ENCODE measurements at places on chromosomes 4 and X.

DNA sequence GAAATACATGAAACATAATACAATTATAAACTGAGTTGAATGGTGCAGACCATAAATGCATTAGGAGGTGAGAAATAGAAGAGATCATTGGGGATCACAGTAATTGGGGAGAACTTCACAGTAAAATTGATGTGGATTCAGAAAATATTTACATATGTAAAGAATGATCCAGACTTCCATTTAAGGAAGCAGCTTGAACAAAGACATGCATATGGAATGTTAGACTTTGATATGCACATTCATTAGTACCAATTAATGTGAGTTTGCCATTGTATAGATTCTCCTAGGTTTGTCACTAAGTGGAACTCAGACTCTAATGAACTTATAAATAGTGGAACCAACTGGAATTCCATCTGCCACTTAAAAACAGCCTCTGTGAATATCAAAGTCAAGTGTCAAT, 235.6 kb downstream of the PARM1 start:
- DNase-seq, result no peak

- DNase-seq, result peak; percentile 27
Measured at GRCh38 chr4:147799986-147800555, 68.2 kb downstream of the ARHGAP10 start.

GRCh38 chr4:153676984-153677383, 7.1 kb upstream of the TLR2 start:
- DNase-seq, result no peak

GRCh38 chrX:15465347-15465746, 27.8 kb downstream of the PIR start:
- no peak for DNase-seq

- DNase-seq, result no peak
Measured at GRCh38 chr4:124427095-124427767, 285.3 kb downstream of the ANKRD50 start.

DNA sequence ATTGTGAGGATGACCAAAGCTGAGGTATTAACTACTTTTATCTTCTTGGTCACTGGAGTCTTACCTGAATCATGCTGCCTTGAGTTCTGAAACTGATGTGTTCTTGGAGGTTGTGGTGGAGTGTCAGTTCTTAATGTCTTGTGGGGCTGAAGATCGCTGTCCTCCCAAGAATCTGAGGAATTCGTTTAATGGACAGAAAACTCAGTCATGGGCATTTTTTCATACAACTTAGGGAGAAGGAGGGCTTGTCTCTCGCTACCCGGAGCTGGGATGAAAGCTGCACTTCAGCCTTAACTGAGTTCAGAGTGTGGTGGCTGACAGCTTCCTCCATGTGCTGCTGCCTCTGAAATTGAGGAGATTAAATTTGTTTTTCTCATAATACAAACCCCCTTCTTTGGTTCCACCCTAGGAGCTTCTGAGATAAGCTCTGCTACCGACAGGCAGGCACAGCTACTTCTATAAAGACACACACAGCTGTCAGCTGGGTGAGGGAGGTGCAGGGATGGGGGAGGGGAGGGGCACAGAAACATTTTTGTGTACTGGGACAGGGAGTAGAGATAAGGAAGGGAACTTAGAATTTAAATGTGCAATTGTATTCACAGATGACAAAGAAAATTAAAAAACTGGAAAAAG, 30.8 kb downstream of the RBBP7 start:
- no peak for DNase-seq

DNA sequence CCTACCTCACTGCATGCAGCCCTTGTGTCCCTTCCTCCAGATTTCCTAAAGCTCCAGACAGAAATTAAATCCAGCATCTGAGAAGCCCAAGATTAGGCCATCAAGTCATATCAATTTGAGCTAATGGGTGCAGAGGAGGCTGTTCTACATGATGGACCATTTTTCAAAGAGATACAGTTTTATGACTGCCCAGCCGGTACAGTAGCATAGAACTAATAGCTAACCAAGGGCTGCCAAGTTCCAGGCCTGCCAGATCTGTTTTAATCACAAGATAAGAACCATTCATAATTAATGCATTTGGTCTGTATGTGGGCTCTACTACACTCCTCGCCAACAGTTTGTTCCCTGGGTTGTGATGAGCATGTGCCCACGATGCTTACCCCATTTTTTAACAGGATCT, 73.9 kb upstream of the PLAC1 start:
- DNase-seq, result no peak

GRCh38 chr4:30536231-30536630, 183.9 kb upstream of the PCDH7 start:
- no peak for DNase-seq

DNA sequence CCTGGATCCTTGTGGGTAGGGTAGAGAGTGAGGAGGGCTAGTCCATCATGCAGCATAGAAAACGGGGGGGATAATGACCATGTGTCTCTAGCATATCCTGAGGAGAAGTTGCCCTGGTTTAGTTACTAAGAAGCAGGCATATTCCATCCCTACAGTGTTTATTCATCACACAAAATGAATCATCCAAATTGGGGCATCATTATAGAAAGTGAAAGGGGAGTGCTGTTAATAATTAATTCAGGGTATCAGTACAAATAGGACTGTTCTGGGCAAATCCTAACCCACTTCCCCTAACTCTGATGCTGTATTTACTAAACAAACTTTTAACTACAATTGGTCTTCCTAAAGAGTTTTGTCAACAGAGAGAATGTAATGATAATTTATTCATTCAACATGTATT, 281.1 kb upstream of the ARX start:
- DNase-seq, result no peak

GRCh38 chrX:20432746-20433387, 166.2 kb upstream of the RPS6KA3 start:
- no peak for DNase-seq

DNA sequence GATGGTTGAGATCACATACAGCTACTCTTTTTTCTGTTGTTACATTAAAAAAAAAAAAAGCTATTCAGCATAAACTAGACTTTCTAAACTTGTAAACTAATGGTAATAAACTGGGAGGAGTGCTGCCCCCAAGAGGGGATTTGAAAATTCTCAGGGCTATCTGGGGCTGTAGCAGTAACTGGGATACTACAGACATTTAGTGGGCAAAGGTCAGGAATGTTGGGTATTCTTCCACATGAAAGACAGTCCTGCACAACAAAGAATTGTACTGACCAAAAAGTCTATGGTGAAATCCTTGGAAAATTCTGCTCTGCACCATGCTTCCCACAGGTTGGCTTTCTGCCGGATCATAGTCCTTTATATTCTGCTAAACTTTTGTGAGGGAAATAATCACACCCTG, 232.6 kb upstream of the BOD1L1 start:
- DNase-seq, result no peak

GRCh38 chrX:134526399-134526798, 66.4 kb downstream of the HPRT1 start:
- no peak for DNase-seq

DNA sequence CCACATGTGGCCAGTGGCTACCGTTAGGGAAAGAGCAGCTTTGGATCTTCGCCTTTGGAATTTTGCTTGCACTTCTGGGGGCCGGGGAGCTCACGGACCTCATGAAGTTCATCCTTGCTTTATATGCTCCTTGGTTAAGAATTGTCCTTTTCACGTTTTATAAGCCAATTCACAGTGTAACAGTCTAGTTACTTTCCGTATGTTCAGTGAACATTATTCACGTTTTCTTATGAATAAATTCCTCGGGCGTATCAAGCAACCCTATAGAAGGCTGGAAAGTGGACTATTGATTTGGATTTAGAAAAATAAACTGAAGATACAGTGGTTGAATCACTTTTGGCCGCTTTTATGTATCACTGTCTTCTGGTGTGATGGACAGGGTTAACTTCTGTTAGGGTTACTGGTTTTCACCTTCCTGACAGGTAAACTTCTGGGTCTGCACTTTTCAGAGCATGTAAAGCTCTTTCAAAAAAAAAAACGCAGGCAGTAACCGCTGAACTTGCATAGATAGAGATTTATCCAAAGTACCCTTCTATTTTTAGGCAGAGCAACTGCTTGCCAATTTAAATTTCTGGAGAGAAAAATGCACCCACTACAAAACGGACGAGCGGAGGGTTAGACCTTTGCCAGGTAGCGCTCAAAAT, 569 bp upstream of the PDLIM5 start:
- no peak for DNase-seq

- DNase-seq, result no peak
Measured at GRCh38 chrX:50081282-50081889, 119.4 kb downstream of the AKAP4 start.

GRCh38 chrX:41779941-41780340, 56.0 kb downstream of the GPR82 start:
- no peak for DNase-seq

DNA sequence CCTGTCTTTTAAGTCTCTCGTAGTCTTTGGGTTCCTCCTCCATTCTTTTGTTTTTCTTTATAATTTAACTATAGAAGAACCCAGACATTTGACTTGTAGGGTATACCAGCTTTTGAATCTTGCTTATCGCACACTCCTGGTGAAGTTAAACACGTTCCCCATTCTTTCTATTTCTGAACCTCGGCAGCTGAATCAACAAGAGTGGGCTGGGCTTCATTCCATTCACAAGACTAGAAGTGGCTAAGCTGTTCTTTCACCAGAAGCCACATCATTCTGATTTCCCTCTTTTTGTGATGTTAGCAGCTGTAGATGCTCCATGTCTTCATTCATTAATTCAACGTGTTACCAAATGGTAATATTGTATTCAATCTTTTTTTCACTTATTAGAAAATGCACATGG, 167.9 kb downstream of the CORIN start:
- no peak for DNase-seq

GRCh38 chrX:1589356-1590130, 1.9 kb upstream of the AKAP17A start:
- DNase-seq, result no peak

DNA sequence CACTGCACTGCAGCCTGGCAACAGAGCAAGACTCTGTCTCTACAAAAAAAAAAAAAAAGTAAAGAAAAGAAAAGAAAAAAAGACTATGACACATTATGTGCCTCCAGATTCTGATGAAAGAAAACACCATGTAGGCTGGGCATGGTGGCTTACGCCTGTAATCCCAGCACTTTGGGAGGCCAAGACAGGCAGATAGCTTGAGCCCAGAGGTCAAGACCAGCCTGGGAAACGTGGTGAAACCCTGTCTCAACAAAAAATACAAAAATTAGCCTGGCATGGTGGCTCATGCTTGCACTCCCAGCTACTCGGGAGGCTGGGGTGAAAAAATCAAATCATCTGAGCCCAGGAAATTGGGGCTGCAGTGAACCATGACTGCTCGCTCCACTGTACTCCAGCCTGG, 19.4 kb downstream of the THOC2 start:
- DNase-seq, result no peak

DNA sequence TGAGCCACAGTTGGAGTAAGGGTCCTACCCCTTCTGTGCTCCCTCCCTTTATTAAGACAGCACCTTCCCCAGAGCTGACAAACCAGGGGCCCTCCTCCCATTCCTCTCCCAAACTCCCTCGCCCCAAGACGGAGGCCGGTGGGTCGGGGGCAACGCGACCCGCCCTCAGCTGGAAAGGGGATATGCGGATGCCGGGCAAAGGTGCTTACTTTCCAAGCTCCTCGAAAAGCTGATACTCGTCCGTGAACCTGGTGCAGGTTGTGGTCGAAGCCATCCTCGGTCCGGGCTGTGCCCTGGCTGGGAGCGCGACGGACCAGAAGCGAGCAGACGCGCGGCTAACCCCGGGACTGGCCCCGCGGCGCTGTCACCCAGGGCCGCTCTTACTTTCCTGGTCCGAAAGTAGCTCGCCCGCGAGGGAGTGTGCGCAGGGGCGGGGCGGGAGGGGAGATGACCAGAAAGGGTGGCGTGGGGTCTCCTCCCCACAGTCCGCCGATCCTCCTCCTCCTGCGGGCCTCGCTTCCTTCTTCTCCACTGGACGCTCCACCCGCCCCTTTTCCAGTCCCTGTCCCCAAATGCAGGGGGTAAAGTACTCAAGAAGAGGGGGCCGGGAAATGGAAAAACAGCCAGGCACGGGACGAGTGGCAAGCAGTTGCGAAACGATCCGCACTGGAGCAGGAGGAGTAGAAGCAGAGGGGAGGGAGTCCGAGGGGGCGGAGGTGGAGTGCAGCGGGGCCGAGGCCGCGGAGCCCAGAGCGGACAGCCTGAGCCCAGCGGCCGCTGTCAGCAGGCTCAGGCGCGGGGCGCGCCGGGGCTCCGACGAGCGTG, 531 bp downstream of the CAMK2D start:
- peak; percentile 42 for DNase-seq

GRCh38 chr4:143585548-143585947, 72.0 kb downstream of the SMARCA5 start:
- no peak for DNase-seq

DNA sequence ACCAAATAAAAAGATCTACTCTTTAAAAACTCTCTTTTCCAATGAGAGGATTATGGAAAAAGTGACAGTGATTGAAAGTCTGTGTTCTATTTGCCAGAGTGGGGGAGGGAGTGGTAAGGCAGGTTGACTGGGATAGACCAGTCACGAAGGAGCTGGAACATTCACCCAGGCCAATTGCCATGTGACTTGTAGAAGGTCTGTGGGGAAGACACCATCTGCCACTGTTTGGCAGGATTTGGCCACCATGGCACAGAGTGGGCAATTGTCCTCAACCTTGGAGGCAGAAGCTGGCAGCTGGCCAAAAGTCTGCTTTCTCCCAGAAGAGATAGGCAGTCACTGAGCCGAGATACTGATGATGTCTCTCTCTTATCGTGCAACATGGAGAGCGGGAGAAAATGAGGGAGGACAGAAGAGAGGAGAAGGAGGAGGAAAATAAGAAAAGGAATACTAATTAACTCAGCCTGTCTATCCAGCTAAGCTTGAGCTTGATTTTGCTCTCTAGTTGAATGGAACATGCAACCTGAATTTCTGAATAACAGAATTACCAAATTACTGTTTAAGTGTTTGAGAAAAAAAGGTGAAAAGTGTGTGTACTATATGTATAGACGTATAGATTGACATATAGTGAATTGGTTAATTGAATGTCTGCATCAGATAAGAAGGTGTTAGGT, 267.1 kb downstream of the ARHGAP24 start:
- no peak for DNase-seq

DNA sequence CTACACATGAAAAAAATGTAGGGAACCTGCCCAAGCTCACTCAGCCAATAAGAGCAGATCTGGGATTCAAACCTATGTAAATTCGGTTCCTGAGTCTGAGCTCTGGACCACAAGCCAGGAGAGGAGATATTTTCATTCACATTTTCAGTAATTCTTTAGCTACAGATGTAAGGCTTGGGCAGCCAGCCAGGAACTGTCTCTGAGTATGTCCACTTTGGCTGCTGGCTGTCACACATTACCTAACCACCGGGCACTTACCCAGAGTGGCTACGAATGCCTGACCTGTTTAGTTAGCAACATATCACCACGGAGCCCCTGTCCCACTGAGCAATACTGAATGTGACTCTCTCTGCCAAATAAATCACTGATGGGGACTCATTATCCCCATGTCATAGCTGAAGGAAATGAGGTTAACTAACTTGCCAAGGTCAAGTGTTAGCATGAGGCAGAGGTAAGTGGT, 15.3 kb downstream of the USP46 start:
- DNase-seq, result no peak

GRCh38 chrX:39309721-39310152, 508.5 kb downstream of the MID1IP1 start:
- no peak for DNase-seq

DNA sequence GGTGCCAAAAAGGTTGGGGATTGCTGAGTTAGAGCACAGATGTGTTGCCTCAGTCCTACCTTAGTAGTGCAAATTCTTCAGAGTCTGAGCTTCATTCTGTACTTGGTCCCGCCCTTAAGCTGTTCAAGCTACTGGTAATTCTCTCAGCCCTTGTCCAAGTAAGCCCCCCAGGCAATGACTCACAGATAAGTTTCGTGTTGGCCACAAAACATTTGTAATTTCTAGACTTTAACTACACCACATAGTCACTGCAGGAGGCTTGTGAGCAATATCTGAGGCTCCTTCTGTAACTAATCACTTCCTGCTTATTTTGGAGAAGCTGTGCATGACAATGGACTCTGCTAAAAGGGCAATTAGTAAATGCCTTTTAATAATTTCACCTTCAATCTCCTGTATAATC, 1420.5 kb downstream of the PCDH7 start:
- no peak for DNase-seq

Measured in activated CD4-positive, alpha-beta T cell treated with anti-CD3 and anti-CD28 coated beads for 24 hours (primary cell).